Heart right ventricle (tissue), 16 donors: ENCODE measurements at places on chromosomes 5 and 9. TPM values are rescaled to one million over a fixed set of nuclear protein-coding genes. Genes with fewer than 3 reads are reported as not detected.

RORB gene
- total RNA-seq, result 3.5 TPM

RETREG1 gene
- total RNA-seq, result 181 TPM

DNA sequence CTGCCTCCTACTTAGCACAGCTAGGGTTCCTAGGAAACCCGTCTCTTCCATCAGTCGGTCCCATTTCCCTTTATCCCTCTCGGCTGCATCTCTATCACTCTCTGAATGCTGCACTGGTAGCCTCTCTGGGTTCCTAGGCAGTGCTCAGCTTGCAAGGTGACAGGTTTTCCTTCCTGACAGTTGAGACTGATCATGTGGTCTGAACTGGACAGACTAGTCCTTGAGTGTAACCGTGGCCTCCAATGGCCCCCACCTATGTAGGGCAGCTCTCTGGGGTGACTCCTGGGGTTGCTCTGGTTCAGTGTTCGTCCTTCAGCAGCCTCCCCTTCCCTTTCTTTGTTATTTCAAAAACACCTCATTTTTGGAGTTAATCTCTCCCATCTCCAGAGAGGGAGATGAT, 3.8 kb downstream of the TMEM8B start:
- H3K27ac ChIP-seq, result peak overlapping the region; percentile 55
- peaks cover 4% of the 10 kb centered on the region for H3K4me1 ChIP-seq
- no peaks in the 10 kb centered on the region for H3K27me3 ChIP-seq
- H3K36me3 ChIP-seq, result no peaks in the 10 kb centered on the region

GRCh38 chr9:136216541-136217244, 11.8 kb upstream of the LHX3 start:
- H3K4me1 ChIP-seq, result no peaks in the 10 kb centered on the region
- no peaks in the 10 kb centered on the region for H3K27me3 ChIP-seq
- no peak overlapping the region for H3K27ac ChIP-seq
- DNase-seq, result no peak
- peaks cover 85% of the 10 kb centered on the region for H3K36me3 ChIP-seq

GRCh38 chr5:135571902-135572301, 6.9 kb downstream of the CXCL14 start:
- no peaks in the 10 kb centered on the region for H3K36me3 ChIP-seq
- peaks cover 38% of the 10 kb centered on the region for H3K27me3 ChIP-seq
- DNase-seq, result no peak
- H3K27ac ChIP-seq, result no peak overlapping the region
- H3K4me3 ChIP-seq, result no peak overlapping the region

DNA sequence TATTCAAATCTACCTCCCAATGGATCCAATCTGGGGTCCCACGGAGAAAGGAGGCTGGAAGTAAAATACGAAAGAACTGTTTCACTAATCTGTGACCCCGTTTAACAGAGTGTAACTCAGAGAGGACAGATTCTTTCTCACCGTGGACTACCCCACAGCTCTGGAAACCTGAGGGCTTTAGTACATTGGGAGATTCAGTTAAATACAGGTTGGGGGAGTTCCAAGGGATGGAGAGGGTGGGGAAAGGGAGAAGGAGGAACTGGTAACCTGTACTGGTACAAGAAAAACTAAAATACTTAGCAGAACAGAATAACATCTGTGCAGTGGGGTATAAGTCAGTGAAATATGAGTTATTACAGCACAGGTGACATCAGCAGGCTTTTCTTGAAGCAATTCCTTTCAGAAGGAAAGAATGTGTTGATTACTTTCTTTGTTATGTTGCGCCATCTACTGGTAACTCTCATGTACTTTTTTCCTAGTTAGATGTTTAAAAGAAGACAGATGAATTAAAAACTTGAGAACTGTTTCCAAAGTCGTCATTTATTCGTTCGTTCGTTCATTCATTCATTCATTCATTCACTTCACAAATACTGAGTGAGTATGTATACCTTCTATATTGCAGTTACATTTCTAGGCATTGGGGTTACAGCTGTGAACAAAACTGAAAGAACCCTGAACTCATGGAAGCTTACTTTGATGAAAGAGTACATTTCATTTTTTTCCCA, 30.0 kb upstream of the STOM start:
- DNase-seq, result peak; percentile 19
- H3K4me1 ChIP-seq, result no peaks in the 10 kb centered on the region
- H3K36me3 ChIP-seq, result no peaks in the 10 kb centered on the region
- no peaks in the 10 kb centered on the region for H3K27me3 ChIP-seq
- no peak overlapping the region for H3K27ac ChIP-seq
- H3K4me3 ChIP-seq, result no peak overlapping the region

GPX3 gene
- total RNA-seq, result 836 TPM
